DMS79 (cell line): ENCODE measurements at places on chromosomes 2 and 18.

- DNase-seq, result no peak
These were observed 26.8 kb downstream of the TUBB6 start for GRCh38 chr18:12334863-12335262.

DNA sequence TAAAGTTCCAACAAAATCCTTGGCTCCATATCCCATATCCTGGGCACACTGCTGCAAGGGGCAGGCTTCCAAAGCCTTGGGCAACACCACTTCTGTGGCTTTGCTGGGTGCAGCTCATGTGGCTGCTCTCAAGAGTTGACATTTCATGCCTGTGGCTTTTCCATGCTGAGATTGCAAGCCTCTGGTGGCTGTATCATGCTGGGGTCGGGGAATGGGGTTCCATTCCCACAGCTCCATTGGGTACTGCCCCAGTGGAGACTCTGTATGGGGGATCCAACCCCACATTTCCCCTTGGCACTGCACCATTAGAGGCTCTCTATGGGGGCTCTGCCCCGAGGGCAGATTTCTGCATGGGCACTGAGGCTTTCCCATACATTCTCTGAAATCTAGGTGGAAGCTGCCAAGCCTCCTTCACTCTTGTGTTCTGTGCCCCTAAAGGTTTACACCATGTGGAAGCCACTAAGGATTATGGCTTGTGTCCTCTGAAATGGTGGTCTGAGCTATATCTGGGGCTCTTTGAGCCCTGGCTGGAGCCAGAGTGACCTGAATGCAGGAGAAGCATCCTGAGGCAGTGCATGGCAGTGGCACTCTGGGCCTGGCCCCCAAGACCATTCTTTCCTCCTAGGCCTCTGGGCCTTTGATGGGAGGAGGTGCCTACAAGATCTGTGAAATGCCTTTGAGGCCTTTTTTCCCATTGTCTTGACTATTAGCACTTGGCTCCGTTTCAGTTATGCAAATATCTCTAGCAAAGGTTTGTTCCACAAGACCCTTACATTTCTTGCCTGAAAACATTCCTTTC, 107.9 kb downstream of the PTGR3 start:
- no peak for DNase-seq

GRCh38 chr2:96729748-96730147, 10.1 kb downstream of the LMAN2L start:
- no peak for DNase-seq

GRCh38 chr2:157786663-157787363, 89.3 kb downstream of the ACVR1 start:
- no peak for DNase-seq

DNA sequence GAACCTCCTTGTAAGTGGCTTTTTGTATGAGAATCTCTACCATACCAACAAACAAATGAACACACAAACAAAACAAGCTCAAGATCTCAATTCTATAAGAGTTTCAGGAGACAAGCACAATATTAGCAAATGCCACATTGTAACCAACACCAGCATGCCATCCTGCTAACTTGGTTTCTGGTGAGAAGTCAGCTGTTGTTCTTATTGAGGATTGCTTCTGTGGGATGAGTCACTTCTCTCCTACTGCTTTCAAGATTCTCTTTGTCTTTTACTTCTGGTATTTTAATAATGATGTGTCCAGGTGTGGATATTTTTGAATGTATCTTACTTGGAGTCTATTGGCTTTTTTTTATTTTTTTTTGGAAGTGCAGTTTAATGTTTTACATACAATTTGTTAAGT, 131.7 kb downstream of the BCL2L11 start:
- no peak for DNase-seq

DNA sequence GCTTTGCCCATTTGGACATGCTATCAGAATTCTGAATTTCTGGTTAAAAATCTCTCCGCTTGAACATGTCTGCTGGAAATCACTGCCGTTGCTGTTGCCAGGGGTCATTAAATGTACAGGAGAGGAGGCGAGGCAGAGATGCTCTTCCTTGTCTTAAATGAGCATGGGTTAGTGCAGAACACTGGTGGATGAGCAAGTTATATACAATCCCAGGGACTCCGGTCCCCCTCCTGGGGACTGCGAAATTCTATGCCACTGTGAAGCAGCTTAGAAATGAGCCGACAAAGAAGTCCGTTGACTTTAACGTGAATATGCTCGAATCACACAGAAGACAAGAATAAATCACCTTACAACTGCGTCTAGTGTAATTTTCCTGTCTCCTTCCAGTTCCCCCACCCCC, 95.1 kb upstream of the KLHL14 start:
- DNase-seq, result no peak

DNA sequence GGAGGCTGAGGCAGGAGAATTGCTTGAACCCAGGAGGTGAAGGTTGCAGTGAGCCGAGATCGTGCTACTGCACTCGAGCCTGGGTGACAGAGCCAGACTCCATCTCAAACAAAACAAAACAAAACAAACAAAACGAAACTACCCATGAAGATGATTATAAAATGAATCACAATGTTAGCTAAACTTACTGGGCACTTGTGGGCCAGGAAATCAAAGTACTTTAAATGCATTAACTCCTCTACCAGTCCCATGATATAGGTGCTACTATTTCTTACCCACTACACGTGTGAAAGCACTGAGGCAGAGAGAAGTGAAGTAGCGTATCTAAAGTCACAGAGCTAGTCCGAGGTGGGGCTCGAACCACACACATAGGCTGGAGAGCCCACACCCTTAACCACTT, 53.6 kb downstream of the POLE4 start:
- no peak for DNase-seq

- DNase-seq, result peak; percentile 62
These were observed 463.7 kb downstream of the CDH2 start for GRCh38 chr18:27713037-27713737.

GRCh38 chr2:219081701-219082331, 21.1 kb upstream of the IHH start:
- no peak for DNase-seq

- DNase-seq, result no peak
These were observed 10.5 kb upstream of the CLIP4 start for GRCh38 chr2:29104688-29105087.

DNA sequence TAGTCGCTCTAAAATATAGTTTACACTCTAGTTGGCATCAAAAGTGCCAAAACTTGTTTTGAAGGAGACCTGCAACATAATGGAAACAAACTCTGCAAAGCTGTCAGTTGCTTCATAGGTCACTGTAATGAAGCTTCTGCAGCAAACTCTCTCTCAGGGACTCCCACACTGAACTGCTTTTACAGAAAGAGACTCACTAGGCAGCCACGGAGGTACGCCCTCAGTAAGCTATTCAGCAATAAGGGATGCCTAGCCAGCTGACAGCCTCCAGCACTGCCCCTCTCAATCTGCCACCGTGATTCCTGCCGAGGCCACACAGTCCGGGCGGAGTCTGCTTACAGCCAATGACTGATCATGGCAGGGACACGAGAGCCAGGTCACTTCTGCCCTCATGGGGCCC, 51.1 kb downstream of the COLEC12 start:
- DNase-seq, result no peak

DNA sequence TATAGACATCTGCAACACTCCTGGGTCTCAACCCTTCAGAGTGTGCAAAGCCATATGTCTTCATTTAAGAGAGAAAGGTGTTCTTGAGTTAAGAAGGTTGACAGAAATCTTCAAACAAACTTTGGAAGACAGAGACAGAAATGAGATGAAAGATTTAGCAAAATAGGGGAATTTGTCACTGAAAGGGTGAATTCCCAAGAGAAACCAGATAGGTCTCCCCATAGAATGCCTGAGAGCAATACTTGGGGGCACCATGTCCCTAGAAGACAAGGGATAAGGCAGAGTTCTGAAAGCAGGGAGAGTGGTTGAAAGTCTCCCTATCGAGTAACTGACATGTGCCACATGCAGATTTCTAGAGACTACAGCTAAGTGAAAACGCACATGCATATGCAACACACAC, 50.0 kb downstream of the AP1S3 start:
- DNase-seq, result no peak

DNA sequence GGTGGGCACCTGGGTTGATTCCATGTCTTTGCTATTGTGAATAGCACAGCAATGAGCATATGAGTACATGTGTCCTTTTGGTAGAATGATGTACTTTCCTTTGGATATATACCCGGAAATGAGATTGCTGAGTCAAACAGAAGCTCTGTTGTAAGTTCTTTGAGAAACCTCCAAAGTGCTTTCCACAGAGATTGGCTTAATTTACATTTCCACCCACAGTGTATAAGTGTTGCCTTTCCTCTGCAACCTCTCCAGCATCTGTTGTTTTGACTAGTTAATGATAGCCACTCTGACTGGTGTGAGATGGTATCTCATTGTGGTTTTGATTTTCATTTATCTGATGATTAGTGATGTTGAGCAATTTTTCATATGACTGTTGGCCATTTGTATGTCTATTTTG, 194.8 kb downstream of the ZNF804A start:
- no peak for DNase-seq

- DNase-seq, result no peak
These were observed 87.9 kb downstream of the ZNF804A start for GRCh38 chr2:184685999-184686841.

- DNase-seq, result no peak
These were observed 21.1 kb upstream of the EMILIN2 start for GRCh38 chr18:2825613-2826175.

DNA sequence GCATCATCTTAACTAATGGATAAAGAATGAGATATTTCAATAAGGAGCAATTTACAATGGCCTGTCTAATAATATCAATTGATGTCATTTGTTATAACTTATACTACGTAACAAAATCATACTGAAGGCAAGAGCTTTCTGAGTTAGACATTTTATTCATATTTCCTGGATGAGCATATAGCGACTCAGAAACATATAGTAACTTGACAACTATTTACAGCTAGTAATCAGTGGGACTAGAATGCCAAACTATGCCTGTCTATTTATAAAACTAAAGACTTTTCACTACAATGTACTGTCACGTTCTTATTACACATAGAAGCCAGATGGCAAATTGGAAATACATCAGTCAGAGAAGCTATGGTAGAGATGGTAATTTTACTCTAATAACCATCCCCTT, 766.2 kb upstream of the TMEFF2 start:
- DNase-seq, result no peak

GRCh38 chr18:23867006-23867405, 147.5 kb upstream of the TTC39C start:
- no peak for DNase-seq

- DNase-seq, result no peak
These were observed 15.5 kb downstream of the SLC25A12 start for GRCh38 chr2:171878481-171878993.

GRCh38 chr2:70979626-70980025, 1.2 kb downstream of the ANKRD53 start:
- DNase-seq, result no peak

DNA sequence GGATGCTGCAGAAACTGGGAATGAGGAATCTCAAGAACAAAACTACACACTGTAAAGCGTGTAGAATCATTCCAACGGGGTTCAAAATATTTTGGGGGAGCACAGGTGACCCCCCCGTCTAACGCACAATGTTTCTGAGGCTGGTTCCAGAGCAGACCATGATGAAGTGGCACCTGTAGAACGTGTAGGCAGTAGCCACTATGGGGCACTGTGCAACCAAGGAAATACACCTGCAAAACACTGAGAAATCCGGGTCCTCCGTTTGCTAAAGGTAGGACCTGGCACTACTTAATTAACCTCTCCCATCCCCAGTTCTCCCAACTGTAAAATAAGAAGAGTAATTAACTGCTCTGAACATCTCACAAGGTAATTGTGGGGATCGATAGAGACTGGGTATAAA, 22.6 kb downstream of the ST6GAL2 start:
- DNase-seq, result no peak

- DNase-seq, result no peak
These were observed 27.7 kb upstream of the CHMP1B start for GRCh38 chr18:11823545-11823944.

GRCh38 chr2:207083361-207084110, 82.2 kb downstream of the KLF7 start:
- no peak for DNase-seq

GRCh38 chr2:206766057-206766930, 888 bp downstream of the FASTKD2 start:
- DNase-seq, result no peak

DNA sequence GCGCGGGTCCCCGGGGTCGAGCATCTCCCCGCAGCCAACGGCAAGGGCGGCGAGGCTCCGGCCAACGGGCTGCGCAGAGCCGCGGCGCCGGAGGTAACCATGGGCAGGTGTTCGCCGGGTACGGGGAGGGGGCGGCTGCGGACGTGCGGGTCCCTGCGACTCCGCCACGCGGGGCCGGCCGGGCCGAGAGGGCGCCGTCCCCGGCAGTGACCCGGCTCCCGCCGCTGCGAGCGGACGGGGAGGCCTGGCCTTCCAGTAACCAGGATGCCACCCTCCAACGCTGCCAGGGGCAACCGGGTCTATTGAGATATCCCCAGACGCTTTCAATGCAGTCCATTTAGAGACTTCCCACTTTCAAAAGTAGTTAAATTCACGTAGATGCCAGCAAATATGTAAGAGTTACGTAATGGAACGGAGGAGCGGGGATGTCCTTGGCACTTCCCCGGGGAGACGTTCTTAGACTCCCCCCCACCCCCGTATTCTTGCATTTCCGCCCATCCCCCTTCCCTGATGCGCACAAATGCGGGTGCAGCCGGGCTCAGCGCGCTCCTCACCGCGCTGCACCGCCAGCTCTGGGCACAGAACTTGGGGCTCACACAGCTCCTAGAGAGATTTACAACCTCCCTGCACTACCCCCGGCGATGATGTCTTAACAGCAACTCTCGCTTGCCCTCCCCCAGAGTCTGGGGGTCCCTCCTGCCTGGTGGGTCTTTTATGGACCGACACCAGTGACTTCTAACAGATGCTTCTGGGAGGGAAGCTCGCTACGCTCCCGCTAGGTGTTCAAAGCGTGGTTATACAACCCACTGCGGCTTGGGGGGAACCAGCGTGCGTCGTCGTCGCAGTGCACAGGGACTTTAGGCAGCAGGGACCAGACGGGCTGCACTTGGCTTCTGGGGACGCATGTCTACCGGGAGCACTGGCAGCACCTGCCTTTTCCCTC, 657 bp downstream of the SGPP2 start:
- no peak for DNase-seq

- no peak for DNase-seq
These were observed 202.5 kb downstream of the LRRTM1 start for GRCh38 chr2:80102026-80102425.

- DNase-seq, result no peak
These were observed 65.1 kb downstream of the MRPS9 start for GRCh38 chr2:105102963-105103421.

- DNase-seq, result no peak
These were observed 1.2 kb upstream of the PRELID3A start for GRCh38 chr18:12406371-12407111.

DNA sequence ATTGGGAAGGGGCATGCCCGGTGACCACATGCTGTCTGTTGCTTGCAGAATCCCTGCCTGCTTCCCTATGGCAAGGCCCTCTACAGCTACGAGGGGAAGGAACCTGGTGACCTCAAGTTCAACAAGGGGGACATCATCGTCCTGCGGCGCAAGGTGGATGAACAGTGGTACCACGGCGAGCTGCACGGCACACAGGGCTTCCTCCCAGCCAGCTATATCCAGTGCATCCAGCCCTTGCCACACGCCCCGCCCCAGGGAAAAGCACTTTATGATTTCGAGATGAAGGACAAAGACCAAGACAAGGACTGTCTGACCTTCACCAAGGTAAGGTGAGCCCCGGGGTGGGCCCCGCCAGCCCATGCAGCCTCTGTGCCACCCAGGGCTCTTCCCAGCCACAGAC, 218.6 kb downstream of the SH3RF3 start:
- DNase-seq, result no peak
